ENCODE measurements at places on chromosomes 7 and 10.

DNA sequence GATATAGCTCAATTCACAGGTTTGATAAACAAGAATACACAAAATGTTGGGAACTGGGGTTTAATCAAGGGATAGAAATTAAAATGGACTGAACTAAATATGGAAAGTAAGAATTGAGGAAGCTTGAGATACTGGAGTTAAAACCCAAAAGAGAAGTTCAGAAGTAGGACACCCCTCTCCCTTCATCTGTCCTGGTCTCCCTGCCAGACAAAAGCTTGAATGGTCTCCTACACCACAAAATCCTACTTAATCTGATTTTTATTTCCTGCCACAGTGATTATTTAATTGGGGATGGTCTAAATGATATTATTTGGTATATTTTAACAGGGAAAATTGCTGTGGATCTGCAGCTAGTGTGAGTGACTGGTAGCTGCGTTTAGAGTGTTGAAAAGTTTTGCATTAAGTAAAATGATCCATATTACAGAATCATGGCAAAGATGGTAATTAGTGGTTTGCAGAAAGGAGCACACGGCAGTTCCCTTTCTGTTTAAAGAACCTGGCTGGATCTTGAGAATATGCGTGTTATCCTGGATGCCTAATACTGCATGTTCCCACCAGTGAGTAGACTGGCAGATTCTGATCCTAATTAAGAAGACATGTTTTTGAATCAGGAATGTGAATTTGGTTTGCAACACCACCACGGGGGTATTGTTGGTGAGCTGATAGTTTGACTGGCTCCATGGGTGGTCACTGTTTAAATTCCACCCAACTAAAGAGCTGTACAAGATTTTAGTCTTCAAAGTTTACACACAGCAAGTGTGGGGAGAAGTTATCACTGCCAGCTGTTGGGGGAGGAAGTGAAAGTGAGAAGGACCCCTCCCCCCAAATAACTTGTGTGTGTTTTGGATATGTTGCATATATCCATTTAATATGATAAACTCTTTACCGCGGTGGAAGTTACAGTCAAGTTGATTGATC is 5.5 kb downstream of the RBM20 start:
- no peak for DNase-seq

DNA sequence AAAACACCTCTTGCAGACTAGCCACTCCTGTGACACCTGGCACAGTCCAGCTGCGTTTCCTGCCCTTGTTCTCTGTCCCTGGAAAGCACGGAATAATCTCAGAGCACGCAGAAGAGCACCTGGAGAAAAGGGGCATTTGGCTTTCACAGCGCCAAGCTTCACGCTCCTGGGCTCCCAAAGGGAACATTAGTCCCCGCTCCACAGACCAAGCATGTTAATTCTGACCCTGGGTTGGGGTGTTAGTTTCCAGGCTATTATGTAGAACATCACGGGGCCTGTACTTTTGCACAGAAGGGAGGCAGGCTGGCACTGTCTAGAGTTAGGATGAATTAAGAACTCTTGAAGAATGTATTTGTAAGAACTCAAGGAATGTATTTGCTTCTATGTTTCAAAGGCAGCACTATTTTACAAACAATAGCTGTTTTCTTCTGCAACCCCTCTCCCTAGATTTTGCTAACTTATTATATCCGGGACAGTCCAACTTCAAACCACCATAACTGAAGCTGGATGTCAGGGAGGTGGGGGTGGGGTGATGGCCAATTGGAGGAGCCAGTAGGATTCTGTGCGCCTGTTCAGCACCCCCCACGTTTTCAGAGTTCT is 62.2 kb upstream of the TRIM8 start:
- DNase-seq, result no peak

- DNase-seq, result no peak
These were observed 262.5 kb upstream of the SORCS1 start for GRCh38 chr10:107427016-107427415.

DNA sequence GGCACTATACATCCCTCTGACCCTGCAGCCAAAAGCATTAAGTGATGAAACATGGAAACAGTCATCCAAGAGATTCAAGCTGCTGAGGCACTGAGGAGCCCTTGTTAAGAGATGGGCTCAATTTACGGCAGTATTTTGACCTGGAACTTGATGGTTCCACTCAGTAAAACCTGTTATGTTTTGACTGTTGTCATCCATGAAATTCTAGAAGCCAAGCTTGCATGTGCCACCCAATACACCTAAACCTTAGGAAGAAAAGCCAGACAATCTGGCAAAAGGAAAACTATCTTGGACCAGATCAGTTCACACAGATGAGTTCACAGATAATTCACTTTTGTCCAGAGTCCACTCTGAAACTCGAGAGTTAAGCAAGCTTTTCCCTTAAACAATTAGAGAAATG is 53.2 kb downstream of the ICA1 start:
- no peak for DNase-seq

- no peak for DNase-seq
These were observed 134.4 kb upstream of the AGK start for GRCh38 chr7:141416650-141417270.

DNA sequence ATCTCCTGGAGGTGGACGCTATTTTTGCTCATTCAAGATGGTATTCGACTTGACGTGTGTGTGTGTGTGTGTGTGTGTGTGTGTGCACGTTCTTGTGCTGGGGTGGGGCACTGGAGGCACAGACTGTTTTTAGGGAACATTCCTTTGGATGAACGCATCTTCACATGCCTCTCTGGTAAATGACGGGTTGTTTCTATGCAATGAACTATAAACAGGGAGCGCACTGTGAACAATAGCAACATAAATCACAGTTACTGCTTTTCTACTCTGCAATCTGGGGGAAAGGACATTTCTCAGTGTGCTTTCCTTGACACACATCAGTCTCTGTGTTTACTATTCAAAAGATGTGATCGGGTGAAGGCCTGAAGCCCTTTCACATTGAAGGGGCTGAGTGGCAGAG is 120.1 kb upstream of the PITRM1 start:
- no peak for DNase-seq

GRCh38 chr7:120740348-120740747 is 117.6 kb downstream of the TSPAN12 start:
- DNase-seq, result no peak

- no peak for DNase-seq
These were observed 124.5 kb downstream of the MYOF start for GRCh38 chr10:93357680-93358079.

DNA sequence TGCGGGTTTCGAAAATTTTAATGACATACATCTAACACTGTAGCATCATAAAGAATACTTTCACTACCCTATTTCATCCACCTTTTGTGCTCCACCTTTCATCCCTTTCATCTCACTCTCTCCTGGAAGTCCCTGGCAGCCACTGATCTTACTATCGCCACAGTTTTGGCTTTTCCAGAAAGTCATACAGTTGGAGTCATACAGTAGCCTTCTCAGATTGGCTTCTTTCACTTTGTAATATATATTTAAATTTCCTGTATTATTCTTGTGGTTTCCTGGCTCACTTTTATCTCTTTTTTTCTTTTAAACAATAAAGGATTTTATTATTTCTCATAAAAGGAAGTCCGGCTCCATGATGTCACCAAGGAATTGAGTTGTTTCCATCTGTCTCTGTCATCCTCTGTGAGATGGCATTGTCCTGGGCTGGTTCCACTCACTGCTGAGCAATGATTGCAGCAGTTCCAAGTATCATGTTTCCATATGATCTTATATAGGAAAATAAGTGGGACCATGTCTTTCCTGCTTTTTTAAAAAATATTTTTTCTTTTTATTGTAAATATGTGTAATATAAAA is 626.3 kb downstream of the POM121L12 start:
- DNase-seq, result no peak

- DNase-seq, result no peak
These were observed 192.4 kb downstream of the AHR start for GRCh38 chr7:17490825-17491224.

- no peak for DNase-seq
These were observed 275.3 kb downstream of the DNAJB6 start for GRCh38 chr7:157612009-157612663.

- DNase-seq, result no peak
These were observed 85.9 kb upstream of the LEP start for GRCh38 chr7:128155100-128155740.

GRCh38 chr7:96178581-96178980 is 143.3 kb downstream of the SLC25A13 start:
- no peak for DNase-seq

DNA sequence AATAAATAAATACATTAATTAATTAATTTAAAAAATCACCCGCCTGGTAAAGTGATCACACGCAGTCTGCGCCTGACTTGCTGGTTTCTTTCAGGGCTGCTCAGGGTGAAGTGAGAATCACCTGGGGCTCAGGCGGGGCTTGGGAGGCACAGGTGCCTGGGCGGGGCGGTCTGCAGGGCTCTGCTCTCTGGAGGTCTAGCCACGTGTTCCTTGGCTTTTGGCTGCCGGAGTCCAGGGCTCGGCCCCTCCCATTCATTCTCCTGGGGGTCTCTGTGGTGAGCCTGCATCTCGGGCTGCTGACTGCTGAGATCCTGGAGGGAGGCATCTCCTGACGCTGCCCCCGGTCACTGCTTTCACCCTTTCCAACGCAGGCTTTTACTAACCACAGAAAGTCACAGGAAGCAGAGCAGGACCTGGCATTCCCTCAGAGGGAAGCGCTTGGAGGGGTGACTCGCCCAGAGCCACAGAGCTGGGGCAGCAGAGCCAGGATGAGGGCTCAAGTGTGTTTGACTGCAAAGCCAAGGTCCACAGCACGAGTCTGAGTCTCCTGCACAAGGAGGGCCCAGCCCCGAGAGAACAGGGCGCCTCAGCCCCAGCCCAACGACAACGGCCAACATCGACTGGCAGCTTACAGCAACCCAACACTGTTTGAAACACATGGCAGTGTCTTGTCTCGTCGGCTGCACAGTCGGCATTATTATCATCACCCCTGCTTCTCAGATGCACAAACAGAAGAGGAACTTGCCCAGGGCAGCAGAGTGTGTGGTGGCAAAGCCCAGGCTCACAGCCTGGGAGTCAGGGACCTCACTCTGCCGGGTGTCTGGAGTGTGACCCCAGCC is 22.4 kb upstream of the MNX1 start:
- DNase-seq, result no peak

DNA sequence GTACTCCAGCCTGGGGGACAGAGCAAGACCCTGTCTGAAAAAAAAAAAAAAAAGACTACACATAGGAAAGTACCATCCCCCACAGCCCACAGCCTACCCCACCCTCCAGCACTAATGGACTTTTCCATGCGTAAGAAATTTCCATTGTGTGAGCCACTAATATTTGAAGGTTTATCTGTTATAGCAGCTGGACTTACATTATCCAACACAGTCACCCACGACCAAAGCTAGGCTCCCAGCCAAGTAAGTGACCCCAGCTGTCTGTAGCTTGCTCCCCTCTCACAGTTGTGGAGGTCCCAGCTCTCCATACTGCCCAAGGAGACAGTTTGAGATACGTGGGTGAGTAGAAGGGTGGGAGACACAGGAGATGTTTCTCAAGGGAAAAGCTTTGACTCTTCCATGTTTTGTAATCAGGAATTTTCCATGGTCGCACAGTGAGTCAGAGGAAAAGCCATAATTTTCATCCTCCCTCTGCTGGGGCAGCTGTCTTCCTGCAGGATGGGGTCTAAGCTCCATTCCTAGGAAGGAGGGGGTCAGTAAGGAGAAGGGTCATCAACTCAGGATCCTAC is 57.4 kb downstream of the CAV1 start:
- no peak for DNase-seq

- no peak for DNase-seq
These were observed 109.1 kb upstream of the ZNF438 start for GRCh38 chr10:31140716-31141115.

GRCh38 chr10:131670341-131670740 is 230.5 kb upstream of the PPP2R2D start:
- no peak for DNase-seq

DNA sequence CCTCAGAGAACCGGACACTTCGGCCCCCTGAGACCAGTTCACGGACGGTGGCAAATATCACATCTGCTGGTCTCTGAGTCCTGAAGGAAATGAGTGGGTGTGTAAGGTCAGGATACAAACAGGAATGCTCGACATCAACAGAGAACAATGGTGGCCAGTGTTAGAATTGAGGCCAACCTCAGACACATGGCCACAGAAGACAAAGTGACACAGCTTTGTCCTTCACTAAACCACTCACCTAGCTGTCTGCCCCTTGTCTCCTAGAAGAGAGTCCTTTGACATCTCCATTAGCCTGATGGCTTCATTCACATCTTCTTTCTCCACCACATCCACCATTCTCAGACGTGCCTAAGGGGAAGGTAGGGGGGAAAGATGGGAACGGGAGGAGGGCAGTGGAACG is 4.3 kb downstream of the COPS6 start:
- DNase-seq, result no peak

- DNase-seq, result no peak
These were observed 66.8 kb upstream of the NEBL start for GRCh38 chr10:20963721-20964595.

- DNase-seq, result no peak
These were observed 24.0 kb upstream of the CUL1 start for GRCh38 chr7:148674689-148675088.

DNA sequence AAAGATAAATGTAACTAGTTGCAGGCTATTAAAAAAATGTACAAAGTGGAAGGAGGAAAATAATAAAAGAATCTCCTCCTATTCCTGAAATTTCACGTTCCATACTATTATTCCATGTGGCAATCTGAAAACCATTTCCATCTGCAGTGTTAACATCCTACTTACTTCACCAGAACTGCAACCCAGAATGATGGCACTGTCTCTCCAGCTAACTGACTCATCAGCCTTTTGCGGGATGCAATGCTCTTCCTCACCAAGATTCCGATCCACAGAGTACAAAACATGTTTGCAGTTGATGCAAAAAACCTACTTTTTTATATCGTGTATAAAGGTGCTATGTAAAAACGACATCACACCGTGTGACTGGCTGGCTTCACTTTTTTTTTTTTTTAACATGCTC is 50.8 kb downstream of the ESYT2 start:
- DNase-seq, result no peak

GRCh38 chr7:90657481-90657880 is 61.4 kb downstream of the CDK14 start:
- no peak for DNase-seq

GRCh38 chr7:40509287-40509996 is 374.6 kb downstream of the SUGCT start:
- no peak for DNase-seq

DNA sequence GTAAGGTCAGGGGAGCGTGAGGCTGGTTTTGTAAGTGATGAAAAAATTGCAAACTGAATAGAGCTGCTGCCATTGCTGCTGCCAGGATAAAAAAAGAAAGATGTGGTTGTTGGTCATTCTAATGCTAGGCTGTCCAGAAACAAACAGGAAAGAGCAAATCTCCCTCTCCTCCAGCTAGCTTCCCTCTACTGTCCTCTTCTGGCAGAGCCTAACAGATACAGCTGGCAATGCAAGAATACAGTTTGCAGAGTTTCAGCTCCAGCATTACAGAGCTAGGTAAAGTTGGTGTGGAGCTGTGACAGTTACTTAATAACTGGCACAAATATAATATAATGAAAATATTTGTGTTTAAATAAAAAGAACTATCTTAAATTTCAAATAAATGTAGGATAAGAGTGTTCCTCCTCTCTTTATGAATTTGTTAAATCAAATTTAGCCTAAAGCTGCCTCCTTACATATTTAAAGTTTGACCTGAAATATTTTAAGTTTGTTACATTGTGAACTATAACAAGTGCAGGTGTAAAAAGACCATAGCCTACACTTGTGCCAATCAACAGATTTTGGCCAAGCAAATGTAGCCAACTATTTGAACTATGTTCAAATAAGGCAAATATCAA is 407.7 kb downstream of the SH2D4B start:
- DNase-seq, result no peak

Data from naive thymus-derived CD4-positive, alpha-beta T cell (primary cell).